Stimulated activated CD8-positive, alpha-beta memory T cell treated with anti-CD3 and anti-CD28 coated beads, Interleukin-7, amount 100 ng/mL, for 24 hours (primary cell): ENCODE measurements at places on chromosomes 12 and 14.

- DNase-seq: no peak
These were observed 127.4 kb upstream of the EGLN3 start for GRCh38 chr14:34078117-34078743.

- DNase-seq: no peak
These were observed 47.4 kb downstream of the TCHP start for GRCh38 chr12:109947521-109947920.

DNA sequence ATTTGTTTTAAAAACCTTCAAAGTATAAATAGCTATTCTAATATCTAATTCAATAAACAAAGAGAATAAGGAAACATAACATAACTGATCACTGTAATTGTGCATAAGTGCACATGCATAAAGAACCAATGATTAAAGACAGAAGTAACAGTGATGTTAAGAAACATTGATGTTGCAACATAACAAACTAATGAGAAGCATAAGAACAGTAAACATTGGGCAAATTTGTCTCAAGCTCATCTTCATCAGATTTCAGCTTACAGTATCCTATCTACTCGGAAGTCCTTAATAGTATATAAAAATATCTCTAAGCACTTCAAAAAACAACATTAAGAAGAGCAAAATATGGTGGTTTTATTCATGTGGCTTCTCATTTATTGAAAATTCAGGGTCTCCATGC lies 97.6 kb downstream of the GARIN6 start:
- DNase-seq: no peak

- DNase-seq: no peak
These were observed 151.0 kb downstream of the BCAT1 start for GRCh38 chr12:24797901-24798300.
